Dorsolateral prefrontal cortex (tissue), 122 donors: ENCODE measurements at places on chromosomes 2 and 18. TPM values are rescaled to one million over a fixed set of nuclear protein-coding genes. Genes with fewer than 3 reads are reported as not detected.

DNA sequence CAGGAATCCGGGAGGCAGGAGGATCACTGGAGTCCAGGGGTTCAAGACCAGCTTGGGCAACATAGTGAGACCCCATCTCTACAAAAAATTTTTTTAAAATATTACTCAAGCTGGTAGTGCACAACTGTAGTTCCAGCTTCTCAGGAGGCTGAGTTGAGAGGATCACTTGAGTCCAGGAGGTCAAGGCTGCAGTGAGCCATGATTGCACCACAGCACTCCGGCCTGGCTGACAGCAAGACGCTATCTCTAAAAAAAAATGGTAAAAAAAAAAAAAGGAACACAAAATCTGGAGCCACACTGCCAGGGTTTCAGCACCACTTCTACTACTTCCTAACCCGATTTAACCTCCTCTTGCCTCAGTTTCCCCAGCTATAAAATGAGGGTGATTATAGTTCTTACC is 57.0 kb downstream of the STEAP3 start:
- DNase-seq = no peak

Gene ASTL
- total RNA-seq = not detected

Gene UGT1A6
- not detected for total RNA-seq

DNA sequence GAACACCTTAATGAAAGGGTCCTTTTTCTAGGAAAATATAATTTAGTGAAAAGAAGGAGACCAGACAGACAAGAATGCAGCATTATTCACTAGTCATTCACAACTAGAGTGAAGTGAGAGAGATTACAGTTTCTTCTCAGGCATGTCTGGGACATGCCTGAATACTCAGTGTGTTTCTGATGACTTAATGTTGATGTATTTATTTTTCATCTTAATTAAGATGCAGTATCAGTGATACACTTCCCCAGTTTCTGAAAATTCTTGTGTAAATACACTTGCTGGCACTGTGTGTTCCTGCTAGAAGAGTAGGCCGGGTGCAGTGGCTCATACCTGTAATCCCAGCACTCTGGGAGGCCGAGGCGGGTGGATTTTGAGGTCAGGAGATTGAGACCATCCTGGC is 143.6 kb downstream of the MYO3B start:
- no peak for DNase-seq

Gene MTCL1
- total RNA-seq = 90.6 TPM

- no peak for DNase-seq
Measured at GRCh38 chr2:128317181-128317898, 1.3 kb downstream of the HS6ST1 start.

- no peak for DNase-seq
Measured at GRCh38 chr2:138239902-138240491, 261.6 kb upstream of the SPOPL start.

DNA sequence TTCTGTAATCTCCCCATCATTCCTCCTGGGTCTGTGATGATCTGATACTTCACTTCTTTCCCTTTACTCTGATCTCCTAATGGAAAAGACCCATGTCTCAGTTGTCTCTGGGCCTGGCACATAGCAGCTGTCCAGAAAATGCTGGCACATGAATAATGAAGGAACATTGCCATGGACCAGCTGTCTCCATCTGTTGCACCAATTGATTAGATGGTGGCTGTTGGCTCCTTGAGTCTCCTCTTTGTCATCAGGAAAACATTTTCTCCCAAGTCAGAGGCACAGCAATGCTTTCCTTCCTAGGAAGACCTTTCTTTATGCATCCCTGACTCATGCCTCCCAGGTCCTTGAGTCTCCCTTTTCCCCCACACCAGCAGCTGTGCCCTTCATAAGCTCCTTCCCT is 286.2 kb upstream of the CXCR4 start:
- DNase-seq = no peak

GRCh38 chr2:234836271-234836670 is 115.5 kb upstream of the SH3BP4 start:
- no peak for DNase-seq

Gene TMEM198
- total RNA-seq = 10.6 TPM

- DNase-seq = no peak
Measured at GRCh38 chr2:235461763-235462414, 32.0 kb upstream of the AGAP1 start.

GRCh38 chr2:25286025-25286400 is 55.7 kb downstream of the DNMT3A start:
- DNase-seq = no peak

GRCh38 chr18:40607542-40608148 is 1347.4 kb upstream of the PIK3C3 start:
- DNase-seq = no peak

- DNase-seq = no peak
Measured at GRCh38 chr2:232966122-232966521, 46.9 kb downstream of the NGEF start.

Gene MGAT4A
- 57.8 TPM for total RNA-seq

Gene TP53I3
- 5.7 TPM for total RNA-seq

- DNase-seq = no peak
Measured at GRCh38 chr2:162368494-162368893, 24.6 kb downstream of the GCA start.

DNA sequence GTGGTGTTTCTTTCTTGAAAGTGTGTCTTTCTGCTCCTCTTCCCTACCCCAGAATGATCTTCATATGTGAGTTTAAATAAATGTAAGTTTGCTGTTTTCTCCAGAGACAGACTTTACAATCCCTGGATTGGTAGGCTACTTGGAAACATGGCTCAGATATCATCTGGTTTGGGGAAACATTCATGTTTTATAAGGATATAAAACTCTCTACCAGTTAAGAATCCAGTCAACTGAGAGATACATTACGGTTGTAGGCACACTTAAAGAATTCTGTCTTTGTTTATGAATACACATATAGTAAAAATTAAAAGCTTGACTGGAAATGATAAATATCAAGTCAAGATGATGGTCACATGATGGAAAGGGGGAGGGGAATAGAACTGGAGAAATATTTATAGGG is 739.3 kb downstream of the SLC4A3 start:
- no peak for DNase-seq

GRCh38 chr18:58044370-58045241 is 580 bp downstream of the NEDD4L start:
- DNase-seq = no peak

DNA sequence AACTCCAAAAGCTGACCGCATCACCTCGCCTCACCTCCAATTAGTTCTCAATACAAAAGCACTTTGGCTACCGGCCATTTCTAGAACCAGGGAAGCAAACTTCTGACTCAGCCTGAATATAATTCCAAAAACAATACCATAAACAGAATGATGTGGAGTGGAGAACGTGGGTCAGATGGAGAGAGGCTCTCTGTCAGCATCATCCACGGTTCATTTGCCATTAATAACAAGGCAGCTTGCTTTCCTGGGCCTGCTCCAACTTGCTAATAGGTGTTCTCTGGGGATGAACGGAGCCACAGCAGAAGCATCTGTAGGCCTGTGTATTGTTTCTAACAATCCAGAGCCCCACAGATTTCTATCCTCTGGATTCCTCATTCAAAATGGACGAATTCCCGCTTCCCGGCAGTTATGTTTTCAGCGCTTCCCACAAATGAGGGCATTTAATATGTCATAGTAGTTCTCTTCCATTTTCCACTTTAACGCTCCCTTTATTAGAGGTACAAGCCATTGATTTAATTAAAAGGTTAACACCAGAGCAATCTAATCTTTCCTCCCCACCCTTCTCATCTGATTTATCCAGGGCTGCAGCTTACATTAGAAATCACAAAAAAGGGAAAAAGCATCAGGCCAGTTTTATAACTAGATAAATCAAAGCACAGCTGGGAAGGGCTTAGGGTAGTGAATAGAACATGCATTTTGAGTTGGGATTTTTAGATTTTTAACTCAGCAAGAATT is 23.2 kb upstream of the CNTNAP5 start:
- DNase-seq = no peak

DNA sequence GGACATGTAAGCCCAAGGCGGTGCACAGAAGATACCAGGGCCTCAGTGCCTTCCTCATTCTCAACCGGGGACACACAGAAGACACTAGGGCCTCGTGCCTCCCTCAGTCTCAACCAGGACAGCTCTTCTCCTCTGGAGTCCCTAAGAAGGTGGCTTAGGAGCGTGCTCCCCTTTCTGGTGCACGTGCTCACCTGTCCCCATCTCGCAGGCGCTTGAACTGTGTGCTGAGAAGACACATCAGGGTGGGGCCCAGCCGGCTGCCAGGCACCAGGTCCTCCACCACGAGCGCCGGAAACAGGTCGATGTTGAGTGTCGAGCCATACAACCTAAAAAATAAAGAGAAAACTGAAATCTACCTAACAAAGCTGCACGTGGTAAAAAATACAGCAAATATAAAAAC is 99.9 kb downstream of the PXDN start:
- no peak for DNase-seq

DNA sequence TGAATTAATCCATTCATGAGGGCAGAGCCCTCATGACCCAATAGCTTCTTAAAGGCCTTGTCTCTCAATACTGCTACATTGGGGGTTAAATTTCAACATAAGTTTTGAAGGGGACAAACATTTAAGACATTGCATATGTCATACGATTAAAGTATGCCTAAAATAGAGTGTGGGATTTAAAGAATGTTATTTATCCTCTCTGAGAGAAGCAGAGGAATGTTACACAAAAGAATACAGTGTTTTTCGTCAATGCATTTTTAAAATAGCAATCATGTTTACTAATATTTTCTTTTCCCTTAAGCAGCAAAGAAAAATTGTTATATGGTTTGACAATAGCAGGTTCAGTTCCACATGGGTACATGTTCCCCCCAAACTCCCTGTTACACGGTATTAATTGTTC is 363.1 kb downstream of the NUP35 start:
- DNase-seq = no peak

DNA sequence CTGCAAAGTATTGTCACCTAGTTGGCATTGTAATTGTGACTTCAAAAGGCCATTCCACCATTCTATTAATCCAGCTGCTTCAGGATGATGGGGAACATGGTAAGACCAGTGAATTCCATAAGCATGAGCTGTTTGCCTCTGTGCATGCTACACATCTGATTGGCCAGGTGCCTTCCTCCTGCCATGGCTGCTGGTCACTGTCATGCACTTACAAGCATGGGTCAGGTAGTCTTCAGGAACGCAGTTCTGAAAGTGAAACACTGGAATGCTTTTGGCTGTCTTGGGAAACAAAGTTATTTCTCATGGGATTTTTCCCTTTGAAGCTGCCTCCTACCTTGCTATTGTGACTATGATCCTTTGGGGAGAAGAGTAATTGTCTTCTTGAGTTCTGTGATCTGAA is 267.6 kb downstream of the GBX2 start:
- DNase-seq = no peak

- DNase-seq = no peak
Measured at GRCh38 chr2:181231151-181231550, 226.0 kb upstream of the ITGA4 start.
